ENCODE measurements at places on chromosomes 13 and 19.
A peak's percentile ranks its signal among the peaks of the same experiment; 100 is the strongest.

DNA sequence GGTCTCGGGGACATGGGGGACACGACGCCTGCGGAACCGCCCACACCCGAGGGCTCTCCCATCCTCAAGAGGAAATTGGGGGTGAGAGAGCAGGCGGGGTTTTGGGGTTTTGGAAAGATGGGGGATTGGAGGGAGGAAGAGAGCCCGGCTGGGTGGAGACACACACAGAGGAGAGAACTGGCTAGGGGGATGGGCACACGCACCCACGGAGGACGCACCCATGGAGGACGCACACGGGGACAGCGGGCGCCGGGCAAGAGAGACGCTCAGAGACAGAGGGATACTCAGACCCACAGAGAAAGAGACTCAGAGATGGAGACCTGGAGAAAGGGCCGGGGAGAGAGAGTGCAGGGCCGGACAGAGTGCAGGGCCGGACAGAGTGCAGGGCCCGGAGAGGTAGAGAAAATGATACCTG, 52.1 kb downstream of the MAP4K1 start:
- DNase-seq: no peak

- peak; percentile 12 for DNase-seq
Observed at GRCh38 chr19:41701401-41702075, 6.9 kb upstream of the CEACAM5 start.

- DNase-seq: peak; percentile 48
Observed at GRCh38 chr13:28494778-28495537, at the start of gene FLT1. TSS of gene FLT1 (minus strand) at chr13:28495128. CDS start at chr13:28494843, 285 bp downstream.

DNA sequence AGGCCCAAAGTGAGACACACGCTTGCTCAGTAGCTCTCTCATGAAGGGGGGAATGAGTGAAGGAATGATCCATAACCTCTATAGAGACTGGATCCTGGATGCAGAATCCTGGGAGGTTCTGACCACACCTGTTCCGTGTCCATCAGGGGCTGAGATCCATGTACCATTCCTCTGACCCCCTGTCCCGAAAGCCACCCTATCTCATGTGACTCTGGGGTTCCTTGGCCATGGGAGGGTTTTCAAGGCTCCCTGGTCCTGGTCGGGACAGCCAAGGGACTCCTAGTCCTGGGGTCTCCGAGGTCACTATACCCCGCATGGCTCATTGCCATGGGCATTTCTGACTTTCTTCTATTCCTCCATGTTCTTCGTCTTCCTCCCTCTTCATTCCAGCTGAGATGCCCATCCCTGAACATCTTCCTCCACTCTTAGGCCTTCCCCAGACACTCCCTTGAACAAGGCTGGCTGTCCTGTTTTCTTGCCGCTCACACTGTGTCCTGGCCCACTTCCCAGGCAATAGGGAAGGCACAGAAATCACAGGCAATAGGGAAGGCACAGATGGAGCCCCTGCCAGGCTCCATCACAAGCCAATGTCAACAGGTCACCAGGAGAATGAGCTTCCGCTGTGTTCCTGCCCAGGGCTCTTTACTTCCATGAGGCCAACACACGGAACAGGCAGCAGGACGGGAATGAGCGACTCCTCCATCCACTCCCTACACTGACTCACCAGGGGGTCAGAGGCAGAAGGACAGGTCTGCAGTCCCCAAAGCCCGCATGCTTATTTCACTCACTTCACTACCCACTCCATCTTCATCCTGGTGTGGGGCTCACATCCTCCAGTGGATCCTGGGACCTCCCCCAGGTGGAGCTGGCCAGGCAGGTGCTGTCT, 3.2 kb downstream of the CEACAM5 start:
- DNase-seq: no peak

DNA sequence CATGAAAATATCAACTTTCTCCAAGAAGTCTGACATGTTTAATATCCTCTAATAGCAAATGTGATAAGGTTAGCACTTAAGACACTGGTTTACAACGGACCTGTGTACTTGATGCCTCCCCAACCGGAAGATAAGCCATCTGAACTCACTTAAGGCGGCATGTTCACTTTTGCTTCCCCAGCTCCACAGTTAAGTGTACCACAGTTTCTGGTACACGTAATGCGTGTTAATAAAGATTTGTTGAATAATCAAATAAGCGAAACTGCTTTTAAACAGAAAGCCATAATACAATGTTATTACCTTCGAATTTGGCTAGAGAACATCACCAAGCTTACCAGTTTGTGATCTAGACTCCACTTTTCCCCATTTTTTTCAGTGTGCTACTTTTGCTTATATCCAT, 1.4 kb upstream of the PAN3 start:
- no peak for DNase-seq

GRCh38 chr13:56459286-56459685, 681.4 kb upstream of the PRR20A start:
- no peak for DNase-seq

DNA sequence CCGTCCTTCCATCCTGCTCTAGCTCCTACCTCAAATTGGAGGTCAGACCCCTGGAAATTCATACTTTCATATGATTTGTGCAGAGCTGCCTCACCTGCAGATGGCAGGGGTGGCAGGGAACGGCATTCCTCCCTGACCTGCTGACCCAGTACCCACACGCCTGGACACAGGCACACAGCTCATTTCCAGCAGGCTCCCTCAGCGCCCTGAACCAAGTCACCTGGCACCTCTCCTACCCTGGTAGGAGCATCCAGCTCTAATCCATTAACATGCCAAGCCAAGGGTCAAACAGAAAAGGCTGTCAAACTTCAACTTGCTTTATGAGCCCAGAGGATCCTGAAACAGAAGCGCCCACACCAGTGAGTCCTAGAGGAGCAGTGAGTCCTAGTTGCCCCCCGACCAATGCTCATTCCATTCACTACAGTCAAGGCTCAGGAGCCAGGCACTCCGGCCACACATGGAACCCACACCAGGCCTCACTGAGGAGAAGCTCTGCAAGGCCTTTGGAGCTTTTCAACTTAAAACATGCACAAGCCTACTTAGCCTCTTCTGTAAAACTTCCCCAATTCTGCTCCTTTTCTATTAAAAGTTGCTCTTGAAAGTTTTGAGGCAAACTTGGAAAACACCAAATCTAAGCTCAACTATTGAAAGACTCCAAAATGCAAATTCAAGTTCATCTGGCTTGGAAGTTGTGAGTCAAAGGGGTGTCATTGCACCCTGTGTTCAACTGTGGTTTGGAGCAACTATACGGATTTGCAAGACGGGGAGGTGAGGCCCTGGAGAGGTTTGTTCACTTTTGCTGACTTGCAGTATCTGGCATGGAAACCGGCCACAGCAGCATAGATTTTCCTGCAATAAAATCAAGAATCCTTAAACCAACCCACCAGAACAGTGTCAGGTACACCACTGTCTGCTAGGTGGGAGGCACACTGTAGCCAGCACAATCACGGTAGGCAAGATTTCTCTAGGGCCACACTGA, 96.7 kb downstream of the CRYL1 start:
- DNase-seq: peak; percentile 36

DNA sequence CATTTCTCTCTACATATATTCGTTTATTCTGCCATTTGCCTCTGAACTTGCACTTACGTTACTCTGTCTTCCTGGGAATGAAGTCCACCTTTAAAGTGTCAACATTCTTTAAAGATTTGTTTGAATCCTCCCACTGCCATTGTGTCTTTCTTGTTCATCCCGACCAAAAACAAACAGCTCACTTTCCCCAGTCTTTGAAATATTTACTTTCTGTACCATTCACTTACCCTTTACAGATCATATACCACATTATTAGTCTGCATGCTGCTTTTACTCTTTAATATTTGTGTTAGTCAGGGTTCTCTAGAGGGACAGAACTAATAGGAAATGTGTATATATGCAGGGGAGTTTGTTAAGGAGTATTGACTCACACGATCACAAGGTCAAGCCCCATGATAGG, 176.6 kb upstream of the STARD13 start:
- no peak for DNase-seq

- no peak for DNase-seq
Observed at GRCh38 chr13:78339927-78340326, 263.4 kb downstream of the POU4F1 start.

GRCh38 chr13:97359181-97360057, 74.5 kb upstream of the RAP2A start:
- peak; percentile 28 for DNase-seq

DNA sequence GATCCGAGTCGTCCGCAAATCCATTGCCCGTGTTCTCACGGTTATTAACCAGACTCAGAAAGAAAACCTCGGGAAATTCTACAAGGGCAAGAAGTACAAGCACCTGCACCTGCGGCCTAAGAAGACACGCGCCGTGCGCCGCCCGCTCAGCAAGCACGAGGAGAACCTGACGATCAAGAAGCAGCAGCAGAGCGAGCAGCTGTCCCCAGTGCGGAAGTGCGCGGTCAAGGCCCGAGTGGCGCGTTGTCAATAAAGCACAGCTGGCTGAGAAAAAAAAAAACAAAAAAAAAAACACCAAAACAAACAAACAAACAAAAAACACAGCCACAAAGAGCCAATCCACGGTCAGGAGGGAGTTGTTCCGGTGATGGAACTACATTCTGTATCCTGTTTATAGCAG, 4.7 kb upstream of the GNA15 start:
- no peak for DNase-seq

- no peak for DNase-seq
Observed at GRCh38 chr19:5877427-5877826, 7.1 kb upstream of the FUT5 start.

DNA sequence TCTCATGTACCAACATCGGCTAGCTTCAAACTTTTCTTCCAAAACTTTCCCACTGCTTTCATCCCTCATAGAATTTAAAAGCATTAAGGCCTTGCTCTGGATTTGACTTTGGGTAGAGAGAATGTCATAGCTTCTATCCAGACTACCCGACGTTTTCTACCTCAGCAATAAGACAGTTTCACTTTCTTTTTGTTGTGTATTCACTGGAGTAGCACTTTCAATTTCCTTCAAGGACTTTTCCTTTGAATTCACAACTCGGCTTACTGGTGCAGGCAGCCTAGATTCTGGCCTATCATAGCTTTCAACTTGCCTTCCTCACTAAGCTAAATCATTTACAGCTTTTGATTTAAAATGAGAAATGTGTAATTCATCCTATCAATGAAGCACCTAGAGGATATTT, 420.4 kb upstream of the GPC6 start:
- no peak for DNase-seq

- DNase-seq: no peak
Observed at GRCh38 chr19:40147338-40147692, 43.9 kb upstream of the MAP3K10 start.

DNA sequence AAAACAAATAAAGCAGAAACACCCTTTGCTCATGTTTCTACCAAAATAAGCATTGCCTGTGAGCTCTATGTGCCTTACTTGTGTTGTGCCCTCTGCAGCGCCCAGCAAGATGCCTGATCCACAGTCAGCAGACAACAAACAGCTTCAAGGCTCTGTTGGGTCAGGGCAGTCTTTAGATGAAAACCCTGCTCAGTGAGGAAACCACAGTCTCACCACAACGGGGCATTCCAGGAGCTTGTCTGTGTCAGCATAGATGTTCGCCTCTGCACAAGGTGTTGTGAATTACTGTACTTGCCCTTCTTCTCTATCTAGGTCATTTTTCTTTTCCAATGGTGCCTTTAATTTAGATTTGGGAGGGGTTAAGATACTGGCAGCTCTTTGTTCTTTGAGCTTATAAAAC, 251.9 kb downstream of the COL4A1 start:
- DNase-seq: no peak

DNA sequence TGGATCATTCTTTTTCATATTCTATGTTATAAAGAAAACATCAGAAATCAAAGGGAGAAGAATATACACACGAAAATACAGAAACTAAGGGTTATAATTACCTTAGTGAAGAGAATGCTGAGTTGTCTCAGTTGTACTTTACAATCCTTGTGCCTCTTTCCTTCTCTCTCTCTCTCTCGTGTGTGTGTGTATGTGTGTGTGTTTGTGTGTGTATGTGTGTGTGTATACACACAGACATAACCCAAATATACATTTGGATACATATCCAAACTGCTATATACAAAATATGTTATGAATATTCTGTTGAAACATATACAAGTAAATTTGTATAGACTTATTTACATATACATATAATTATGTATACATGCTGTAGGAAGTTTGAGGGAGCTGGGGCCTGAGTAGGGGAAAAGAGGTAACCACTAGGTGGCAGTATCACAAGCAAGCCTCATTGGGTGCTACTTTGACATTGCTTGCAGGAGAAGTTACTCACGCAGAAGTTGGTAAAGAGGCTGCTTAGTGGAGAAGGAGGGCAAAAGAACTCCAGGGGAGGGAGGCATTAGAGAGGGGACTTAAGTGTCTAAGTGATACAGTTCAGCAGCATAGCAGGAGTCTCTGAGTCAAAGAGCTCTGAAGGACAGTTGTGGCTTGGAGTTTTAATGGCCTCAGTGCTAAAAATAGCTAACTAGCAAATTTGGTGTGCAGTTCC, 465.1 kb upstream of the PCDH20 start:
- DNase-seq: no peak

- peak; percentile 87 for DNase-seq
Observed at GRCh38 chr19:57527136-57527881, at the start of gene ZNF549. TSS of gene ZNF549 (plus strand) at chr19:57527356. CDS start at chr19:57527574, 218 bp downstream.

GRCh38 chr13:38520041-38520440, 166.8 kb upstream of the FREM2 start:
- no peak for DNase-seq

GRCh38 chr13:79128158-79128557, 277.9 kb downstream of the RBM26 start:
- no peak for DNase-seq

GRCh38 chr13:76921516-76921915, 26.8 kb upstream of the ACOD1 start:
- no peak for DNase-seq

DNA sequence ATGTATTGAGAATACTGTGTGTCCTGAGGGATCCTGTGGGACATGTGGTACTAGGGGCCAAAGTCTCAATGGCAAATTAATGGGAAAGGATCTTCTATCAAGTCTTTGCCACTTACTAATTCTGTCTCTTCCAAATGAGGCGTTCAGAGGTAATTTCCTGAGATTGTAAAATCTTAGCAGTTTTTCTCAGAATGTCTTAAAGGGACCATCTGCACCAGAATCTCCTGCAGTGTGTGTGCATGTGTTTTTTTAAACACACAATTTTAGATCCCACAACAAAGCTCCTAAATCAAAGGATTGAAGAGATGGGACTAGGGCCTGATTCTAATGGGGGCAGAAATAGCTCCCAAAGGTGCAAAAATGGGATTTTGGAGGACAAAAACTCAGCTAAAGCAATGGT, 78.2 kb downstream of the MYO16 start:
- DNase-seq: no peak

- DNase-seq: no peak
Observed at GRCh38 chr13:75145927-75146326, 336.0 kb downstream of the TBC1D4 start.

- no peak for DNase-seq
Observed at GRCh38 chr13:94186470-94186869, 293.0 kb downstream of the DCT start.

DNA sequence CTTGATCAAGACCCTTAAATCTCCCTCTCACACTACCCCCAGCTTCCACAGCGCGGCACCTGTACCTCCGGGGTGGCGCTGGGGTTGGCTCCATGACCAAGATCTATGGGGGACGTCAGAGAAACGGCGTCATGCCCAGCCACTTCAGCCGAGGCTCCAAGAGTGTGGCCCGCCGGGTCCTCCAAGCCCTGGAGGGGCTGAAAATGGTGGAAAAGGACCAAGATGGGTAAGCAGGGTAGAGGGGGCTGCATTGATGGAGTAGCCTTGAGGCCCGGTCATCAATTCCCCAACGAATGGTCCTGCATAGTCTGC, 8.1 kb upstream of the CD79A start:
- peak; percentile 11 for DNase-seq
